ENCODE measurements at places on chromosomes 11 and 22.

GRCh38 chr11:67073908-67074307 is 17.3 kb downstream of the RHOD start:
- DNase-seq, result no peak

DNA sequence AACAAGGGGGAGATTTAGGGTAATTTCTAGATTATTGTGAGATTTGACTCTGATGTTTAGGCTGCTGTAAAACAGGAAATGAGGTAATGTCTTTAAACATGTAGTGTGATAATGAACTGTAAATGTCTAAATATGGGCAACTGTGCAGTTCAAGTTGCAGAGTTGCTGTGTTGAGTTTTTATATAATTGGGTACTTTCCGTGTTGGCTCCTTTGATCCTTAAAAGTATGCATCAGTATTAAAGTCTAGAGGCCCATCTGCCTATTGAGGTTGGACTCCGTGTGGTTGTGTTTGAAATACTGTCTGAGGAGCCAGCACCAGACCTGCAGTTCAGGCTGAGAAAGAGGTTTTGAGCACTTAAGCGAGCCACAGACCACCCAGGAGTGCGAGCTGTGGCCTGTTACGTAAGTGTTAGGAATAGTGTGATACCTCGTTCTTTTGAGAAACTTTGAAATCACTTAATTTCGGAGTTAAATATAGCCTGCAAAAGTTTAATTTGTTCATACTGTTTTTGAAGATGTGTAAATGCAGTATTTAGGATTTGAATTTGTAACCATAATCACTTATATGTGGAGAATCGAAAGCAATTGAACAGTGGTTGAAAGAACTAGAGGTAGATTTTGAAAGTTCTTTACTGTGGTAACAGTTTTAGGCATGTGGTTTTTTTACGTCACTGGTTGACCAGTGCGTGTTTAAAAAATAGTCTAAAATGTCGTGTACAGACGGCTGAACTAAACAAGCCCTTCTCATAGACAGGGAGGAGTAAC is 9.0 kb downstream of the FAM118A start:
- DNase-seq, result no peak

DNA sequence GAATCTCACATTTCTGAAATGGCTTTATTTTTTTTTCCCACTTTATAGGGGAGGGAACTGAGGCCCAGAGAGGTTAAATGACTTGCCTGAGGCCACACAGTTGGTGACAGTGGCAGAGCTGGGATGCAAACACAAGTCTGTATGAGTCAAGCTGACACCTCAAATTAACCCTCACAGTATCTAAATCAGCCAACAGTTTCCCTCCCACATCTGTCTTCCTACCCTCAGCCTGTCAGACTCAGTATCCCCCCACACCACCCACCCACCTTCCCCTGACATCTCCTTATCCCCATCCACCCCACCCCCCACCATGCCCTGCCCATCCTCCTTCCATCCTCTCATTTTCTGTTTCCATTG is 95.2 kb downstream of the TP53I11 start:
- DNase-seq, result no peak

DNA sequence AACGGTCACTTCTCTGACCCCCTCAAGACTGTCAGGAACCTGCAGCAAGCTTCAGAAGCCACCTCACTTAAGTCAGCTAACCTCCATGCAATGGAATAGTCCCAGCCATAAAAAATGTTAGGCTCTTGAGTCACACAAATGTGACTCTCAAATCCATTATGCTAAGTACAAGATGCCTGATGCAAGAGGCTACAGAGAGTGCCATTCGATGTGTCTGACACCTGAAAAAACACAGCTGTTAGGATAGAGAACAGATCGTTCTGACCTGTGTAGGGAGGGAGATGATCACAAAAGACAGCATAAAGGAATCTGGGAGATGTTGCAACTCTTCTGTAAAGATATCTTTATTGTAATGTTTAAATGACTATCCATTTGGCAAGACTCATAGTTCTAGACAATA is 712.4 kb downstream of the TBC1D22A start:
- DNase-seq, result no peak

DNA sequence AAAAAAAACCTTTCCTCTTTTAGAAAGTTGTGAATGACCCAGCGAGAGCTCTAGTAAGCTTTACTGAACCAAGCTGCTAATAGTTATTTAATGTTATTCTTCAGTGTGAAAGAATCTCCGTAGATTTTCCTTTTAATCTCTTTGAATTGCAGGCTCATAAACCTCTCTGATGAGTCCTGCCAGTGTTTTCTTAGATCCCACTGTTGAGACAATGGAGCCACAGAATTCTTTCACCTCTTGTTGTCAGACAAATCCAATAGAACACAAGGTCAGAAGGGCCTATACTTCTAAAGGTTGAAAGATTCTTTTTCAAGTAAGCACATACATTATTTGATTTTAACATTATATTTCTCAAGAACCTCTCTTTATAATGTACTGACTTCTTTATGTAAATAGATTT is 52.2 kb downstream of the DNAJC24 start:
- no peak for DNase-seq

- peak; percentile 63 for DNase-seq
Measured at GRCh38 chr11:43327987-43328386, 16.2 kb downstream of the API5 start.

DNA sequence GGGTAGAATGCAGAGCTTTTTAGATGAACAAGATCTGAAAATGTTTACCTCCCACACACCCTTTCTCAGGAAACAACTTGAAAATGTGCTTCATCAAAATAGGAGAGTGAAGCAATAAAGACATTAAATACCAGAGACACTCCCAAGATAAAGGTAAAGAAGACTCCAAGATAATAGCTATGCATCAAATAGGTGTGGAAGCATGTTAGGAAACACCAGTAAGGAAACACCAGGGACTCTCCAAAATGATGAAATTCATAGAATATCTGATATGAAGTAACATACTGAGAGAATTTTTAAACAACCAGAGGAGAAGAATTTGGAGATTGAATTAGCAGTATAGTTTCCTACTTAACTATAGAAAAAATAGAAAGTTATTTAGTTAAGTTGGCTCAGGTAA is 57.0 kb downstream of the OR10A6 start:
- DNase-seq, result no peak

DNA sequence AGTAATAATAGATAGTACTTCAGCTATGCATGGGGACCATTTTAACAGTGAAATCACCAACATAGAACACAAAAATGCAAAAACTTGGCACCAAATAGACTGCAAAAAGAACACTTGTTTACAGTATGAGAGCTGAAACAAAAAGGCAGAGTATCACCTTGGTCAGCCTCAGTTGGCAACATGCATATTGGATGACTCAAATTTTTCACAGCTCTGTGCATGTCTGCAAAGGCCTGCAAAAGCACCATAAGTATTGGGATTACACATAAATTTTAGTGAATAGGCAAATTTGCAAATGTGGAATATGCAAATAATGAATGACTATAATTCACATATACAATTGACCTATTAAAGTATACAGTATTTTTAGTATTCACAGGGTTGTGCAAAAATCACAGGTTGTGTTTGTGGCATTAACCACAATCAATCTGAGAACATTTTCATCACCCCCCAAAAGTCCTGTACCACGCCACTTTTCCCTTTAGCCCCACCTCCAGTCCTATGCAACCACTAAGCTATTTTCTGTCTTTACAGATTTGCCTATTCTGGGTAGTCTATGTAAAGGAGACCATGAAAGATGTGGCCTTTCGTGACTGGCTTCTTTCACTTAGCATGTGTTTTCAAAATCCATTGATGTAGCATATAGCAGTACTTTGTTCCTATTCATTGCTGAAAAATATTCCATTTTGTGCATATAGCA is 47.2 kb downstream of the CCDC15 start:
- no peak for DNase-seq

DNA sequence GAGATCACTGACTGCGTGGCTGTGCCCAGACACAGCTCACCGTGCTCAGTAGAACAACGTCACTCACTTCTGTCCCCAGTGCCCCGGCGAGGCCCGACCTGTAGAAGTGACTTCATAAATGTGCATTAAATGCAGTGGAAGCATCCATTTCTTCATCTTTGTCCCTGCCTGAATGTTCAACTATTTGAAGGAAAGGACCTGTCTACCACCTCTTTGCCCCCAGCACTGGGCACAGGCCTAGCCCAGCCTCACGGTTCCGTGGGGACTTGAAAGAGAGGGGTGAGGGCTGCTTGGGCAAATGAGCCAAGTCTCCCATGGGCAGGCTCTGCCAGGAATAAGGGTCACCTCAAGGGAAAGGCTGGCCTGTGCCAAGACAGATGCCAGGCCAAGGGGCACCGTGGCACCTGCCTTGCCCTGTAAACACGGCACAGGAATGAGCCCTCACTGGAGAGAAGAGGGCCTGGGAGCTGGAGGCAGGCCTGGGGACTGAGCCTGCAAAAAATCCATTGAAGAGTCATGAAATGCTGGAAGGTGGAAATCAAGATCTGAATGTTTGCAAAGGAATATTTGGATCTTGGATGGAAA is 845.3 kb downstream of the BRD1 start:
- no peak for DNase-seq

DNA sequence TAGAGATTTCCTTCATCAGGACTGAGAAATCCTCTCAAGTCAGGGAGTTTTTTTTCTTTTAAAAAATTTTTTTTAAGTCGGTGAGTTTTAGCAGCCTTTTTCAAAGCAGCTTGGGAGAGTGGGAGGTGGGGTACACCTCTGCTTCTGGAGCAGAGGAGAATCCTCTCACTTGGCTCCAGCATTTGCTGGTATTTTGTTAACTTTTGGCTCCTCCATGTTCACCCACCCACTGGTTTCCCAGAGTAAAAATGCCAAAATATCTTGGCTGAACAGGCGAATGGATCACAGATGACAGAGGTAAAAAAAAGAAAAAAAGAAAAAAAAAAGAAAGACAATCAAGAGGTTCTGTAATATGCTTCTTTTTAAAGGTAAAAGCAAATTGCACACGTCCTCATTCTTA is 68.0 kb downstream of the GAB2 start:
- no peak for DNase-seq

DNA sequence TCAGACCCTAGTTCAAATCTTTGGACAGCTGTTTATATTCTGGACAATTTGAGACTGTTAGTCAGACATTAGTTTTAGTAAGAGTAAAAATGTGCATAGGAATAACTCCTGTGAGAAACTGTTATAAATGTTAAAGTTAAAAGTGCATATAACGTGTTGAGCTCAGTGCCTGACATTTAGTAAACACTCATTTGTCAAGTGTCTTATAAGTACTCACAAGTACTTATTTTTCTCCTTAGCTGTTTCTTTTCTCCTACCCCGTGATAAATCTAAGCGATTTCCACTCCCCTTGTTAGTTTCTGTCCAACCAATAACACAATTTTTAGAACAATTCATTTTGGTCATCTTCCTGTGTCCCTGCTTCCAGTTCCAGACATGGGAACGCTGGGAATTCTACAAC is 59.3 kb downstream of the LRRC4C start:
- DNase-seq, result no peak

DNA sequence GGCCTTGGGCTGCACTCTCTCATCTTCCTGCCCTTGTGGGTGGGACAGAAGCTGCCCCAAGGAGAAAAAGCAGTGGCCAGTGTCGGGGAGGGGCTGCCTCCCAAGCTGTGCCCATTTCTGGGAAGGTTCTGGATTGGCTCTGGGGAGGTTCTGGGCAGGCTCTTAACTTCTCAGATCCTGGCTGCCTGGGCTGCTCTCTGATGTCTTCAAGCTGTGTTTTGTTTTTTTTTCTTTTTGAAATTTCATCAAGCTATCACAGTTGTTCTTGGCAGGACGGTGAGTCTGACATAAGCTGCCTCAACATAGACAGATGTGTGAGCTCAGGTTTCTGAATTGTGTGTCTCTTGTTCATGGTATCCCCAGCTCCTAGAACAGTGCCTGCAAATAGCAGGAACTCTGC is 1032.0 kb downstream of the BRD1 start:
- DNase-seq, result no peak

DNA sequence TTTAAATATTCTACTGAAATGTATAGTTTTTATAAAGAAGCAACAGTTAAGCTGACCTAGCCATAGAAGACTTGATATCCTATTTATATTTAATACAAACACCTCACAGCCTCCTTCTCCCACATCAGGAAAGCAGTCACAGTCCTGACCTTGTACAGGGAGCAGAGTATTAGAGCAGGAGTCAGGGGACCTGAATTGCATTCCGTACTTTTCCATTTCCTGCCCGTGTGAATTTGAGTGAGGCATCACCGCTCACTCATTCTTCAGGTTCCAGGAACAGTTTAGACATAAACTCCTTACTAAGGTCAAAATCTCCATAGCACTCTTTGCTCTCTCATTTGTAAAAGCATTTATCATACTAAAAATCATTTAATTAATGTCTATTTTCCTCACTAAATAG is 482.5 kb upstream of the FAT3 start:
- DNase-seq, result no peak

DNA sequence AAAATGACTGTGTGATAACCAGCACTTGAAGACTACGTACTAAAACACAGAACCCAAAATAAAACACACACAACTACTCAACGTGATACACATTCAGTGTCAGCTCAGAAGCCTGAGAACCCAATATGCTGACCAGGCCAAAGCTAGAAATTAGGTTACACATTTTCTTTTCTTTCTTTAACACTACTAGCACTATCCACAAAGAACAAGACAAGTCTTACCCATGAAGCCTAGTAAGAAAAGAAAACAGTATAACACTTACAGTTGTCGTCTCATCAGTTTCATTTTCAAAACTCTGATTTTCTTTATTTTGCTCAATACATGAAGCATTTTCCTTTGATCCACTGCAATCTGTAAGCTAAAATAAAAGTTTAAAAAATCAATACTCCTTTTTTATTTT is 472.9 kb downstream of the DLG2 start:
- no peak for DNase-seq

- DNase-seq, result no peak
Measured at GRCh38 chr11:93822359-93822758, 28.1 kb downstream of the VSTM5 start.

GRCh38 chr22:29723766-29724165 is 4.0 kb downstream of the CABP7 start:
- DNase-seq, result no peak

DNA sequence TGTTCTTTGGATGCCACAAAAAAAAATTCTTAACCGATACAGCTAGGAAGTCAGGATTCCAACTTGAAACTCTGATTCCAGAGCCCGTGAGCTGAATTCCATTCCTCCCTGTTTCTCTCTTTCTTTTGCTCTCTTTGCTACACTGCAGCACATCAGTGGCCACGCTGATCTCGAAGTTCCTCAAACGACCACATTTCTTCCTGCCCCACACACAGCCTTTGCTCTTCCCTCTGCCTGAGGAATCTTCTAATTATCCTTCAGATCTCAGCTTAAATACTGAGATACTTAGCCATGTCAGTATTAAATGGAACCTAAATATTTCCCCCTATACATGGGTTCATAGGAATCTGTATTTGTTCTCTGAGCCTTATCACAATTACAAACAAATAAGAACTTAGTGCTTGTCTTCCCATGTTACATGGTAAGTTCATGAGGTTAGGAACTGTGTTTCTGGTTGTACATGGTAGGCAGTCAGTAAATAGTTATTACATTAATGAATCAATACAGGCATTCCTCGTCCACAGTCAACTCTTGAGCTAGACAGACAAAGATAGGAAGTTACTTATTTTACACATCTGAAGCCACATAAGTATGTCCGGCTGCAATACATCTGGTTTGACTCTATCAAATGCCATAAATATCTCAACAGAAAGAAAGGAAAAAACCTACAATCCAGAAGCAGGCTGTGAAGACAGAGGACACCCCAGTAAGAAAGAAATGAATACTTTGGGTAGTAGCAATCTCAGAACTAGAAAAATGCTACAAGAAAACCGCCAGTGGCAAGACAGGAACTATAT is 86.6 kb downstream of the MAML2 start:
- no peak for DNase-seq
